PC-3 (cell line): ENCODE measurements at places on chromosomes 12 and 14. TPM values are rescaled to one million over a fixed set of nuclear protein-coding genes. Genes with fewer than 3 reads are reported as not detected.

MANSC4 gene
- total RNA-seq, result 1.9 and 4.1 TPM in 2 replicates

DDHD1 gene
- total RNA-seq, result 10.6 and 10.7 TPM in 2 replicates

RNU4-1 gene
- total RNA-seq, result under 0.01 TPM in 2 replicates

GALC gene
- total RNA-seq, result 0.18 and 0.40 TPM in 2 replicates

RNFT2 gene
- 12.6 and 15.8 TPM in 2 replicates for total RNA-seq
